ENCODE measurements at places on chromosomes 1 and 21.
A peak's percentile ranks its signal among the peaks of the same experiment; 100 is the strongest.

GRCh38 chr1:67726224-67726623 is 41.2 kb downstream of the GADD45A start:
- peak; percentile 72 for DNase-seq

DNA sequence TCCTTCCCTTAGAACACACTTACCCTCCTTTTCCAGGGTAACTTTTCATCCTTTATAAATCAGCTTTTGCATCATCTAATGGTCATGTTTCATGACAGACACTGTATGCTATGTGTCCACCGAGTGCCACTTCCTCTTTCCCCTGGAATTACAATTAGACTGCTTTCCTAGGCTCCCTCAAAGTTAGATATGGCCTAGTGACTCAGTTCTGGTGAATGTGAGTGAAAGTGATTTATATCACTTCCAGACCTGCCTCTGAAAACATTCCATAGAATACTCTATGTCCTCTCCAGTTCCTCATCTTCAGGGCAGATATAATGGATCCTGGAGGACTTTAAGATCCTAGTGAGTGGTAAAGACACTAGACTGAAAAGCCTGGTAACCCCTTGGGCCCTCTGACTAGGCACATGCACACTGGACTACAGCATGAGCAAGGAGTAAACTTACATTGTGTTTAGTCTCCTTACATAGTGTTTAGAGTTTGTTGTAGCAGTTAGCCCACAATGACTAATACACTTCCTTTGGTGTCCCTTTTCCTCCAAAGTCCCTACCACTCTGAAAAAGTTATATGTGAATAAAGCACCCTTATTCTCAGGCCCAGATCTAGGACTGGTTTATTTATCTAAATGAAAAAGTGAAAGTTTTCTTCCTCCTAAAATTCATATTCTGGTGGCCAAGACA is 59.3 kb downstream of the GPR88 start:
- DNase-seq, result peak; percentile 40

DNA sequence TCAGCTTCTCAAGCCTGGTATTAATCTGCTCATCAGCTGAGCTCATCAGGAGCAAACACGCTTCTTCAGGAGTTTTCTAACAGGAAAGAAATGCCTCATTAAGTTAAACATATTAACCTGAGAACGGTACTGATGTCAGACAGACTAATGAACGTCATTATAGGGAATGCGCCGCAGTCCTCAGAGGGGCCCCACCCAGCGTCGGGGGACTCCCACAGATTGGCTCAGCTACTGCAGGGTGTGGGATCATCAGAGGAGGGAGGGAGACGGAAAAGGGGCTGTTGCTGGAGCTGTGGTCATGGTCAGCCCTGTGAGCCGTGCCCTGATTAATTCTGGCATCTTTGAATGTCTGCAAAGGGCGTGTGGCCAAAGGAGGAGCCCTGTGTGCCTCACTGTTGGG is 348.5 kb downstream of the PTPRU start:
- no peak for DNase-seq

- no peak for DNase-seq
Measured at GRCh38 chr1:95953015-95953414, 719.0 kb downstream of the RWDD3 start.

DNA sequence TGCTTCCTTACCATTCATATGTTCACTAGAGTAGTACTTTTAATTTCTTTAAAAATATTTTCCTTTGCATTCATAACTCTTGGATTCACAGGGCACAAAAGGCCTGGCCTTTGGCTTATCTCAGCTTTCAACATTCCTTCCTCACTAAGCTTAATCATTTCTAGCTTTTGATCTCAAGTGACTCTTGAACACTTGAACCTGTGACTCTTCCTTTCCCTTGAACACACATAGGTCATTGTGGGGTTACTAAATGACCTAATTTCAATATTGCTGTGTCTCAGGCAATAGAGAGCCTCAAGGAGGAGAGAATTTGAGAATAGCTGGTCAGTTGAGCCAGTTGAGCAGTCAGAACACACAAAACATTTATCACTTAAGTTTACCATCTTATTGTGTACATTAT is 49.9 kb downstream of the COL11A1 start:
- no peak for DNase-seq

- no peak for DNase-seq
Measured at GRCh38 chr1:107457989-107458388, 317.1 kb downstream of the NTNG1 start.

DNA sequence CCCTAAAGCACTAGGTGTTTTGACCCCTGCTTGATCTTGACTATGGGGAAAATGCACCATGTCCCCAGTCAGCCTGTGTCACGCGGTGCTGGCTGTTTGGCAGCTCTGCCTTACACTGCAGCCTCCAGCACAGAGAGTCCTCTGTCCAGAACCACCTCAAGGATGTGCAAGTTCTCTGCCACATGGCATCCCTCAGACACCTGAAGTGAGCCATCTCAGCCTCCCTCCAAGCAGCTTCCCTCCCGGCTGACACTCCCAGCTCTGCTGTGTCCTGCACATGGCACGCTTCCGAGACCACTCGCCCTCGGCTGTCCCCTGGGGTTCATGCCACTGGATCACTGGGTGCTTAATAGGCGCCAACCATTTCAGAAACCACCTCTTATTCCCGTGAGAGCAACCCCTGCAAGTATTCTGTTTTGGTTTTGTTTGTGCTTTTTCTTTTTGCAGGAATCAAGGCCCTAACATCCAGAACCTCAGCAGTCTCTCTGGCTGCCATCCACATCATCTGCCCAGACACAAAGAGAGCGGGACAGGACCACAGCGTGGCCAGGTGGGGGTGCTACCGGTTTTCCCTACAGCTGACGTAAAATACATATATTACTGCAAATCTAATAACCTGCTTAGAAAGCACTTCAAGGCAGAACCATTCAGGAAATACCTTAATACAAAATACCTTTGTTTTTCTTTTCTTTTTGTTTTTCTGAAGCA is 45.7 kb downstream of the CAPZB start:
- no peak for DNase-seq

DNA sequence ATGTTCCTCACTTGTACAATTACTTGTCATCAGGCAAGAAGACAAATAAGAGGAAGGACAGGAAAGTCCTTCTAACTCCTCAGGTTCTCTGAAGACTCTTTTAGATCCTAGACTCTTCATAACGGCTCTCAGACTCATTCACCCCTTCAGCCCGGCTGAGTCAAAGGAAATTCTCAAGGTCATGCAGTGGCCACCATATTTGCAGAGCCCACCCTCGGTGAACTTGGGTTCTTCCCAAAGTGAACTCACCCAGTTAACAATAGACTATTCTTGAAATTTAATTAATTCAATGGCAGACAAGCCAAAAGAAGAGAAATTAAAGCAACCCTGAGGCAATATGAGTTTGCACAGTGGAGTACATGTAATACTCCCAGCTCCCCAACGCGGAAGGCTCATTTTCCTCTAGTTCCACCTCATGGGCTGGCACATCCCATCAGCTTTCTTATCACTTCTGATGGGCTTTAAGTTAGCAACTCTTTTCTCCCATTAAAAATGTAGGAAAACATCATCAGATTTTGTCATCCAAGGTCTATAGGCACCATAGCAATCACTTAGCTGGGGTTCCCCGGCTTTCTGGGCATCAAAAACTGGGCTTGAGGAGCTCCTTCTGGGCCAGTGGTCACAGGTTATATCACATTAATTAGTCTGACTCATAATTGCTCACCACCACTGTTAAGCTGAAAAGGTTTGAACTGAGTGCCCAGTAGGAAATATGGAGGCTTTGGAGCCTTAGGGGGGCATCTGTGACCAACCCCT is 27.8 kb upstream of the TIAM1 start:
- no peak for DNase-seq

- peak; percentile 67 for DNase-seq
Measured at GRCh38 chr1:160830321-160831153, 32.1 kb downstream of the CD244 start.

DNA sequence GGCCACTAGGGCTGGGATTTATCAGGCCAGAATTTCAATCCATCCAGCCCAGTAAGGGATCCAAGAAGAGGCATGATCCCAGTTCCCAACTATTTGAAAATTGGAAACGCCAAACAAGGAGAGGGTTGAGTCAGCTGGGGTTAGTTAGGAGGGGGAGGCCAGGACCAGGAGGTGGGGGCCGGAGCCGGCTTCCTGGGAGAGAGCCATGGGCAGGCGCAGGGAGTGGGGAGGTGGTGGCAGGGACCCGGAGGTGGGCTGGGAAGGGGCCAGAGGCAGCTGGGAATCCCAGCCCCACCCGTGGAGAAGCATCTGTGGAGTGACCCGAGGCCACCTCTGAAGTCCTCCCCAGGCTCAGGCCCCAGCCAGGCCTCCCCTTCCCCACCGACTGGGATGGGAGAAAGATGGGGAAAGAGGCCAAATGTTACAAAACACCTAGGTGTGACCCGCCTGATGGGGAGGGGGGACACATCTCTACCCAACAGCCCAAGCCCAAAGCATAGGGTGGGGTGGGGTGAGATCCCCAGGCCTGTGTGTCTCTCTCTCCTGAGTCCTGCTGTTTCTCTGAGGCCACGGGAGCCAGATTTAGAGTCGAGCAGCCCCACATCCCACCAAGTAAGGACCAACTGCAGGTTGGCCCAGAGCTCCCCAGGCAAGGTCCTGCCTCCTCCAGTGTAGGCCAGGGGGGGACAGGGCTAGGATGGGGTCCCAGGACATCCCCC is 10.1 kb downstream of the HSPG2 start:
- DNase-seq, result no peak

DNA sequence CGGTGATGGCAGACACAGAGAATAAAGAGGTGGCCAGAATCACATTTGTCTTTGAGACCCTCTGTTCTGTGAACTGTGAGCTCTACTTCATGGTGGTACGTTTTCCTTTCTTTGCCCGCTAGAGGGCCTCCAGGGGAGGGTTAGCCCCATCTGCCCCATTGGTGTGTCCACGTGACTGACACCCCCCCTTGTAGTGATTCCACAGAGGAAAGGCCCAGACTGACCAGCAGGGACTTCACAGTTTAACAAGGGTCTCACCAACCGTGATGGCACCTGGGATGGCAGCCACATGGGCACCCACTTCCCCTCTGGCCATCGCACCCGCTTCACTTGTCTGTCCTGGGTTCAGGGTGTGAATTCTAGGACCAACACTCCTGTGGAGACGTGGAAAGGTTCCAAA is 22.3 kb upstream of the SARS1 start:
- no peak for DNase-seq

- DNase-seq, result no peak
Measured at GRCh38 chr21:34266351-34266750, 97.5 kb upstream of the KCNE2 start.

GRCh38 chr1:227378871-227379554 is 60.7 kb upstream of the CDC42BPA start:
- no peak for DNase-seq

DNA sequence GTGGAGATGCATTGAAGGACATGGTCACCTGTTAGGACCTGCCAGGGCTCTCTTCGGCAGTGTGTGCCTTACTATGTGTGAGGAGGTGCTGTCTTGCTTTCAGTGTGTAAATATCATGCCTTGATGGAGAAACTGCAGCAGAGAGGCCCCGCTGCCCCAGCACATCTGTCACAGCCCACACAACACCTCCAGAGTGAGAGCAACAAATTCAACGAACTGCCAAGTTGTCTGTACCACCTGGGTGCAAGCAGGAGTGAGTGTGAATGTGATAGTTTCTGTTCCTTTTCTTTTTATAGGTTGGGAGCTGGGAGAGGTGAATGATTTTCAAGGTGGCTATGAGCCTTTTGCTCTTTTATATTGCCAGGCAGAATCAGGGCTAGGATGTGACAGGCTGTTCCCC is 114.6 kb upstream of the KIAA0040 start:
- no peak for DNase-seq

- DNase-seq, result peak; percentile 37
Measured at GRCh38 chr1:156435545-156436140, 64.9 kb downstream of the MEF2D start.

DNA sequence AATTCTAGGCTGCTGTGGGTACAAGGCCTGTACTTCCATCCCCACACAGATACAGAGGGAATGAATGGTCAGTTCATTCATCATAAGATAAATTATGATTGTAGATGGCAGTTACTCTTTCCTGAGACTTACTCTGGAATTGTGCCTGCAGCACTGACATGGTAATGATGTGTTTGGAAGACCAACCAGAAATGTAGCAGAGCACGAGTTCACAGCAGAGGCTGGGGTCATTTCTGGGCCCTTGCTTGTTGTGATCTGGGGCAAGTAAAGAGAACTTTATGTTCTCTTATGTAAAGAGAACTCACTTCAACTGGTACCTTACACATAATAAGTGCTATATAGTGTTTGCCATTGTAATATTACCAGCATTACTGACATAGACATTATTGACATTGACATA is 411.9 kb downstream of the NTNG1 start:
- DNase-seq, result no peak

- DNase-seq, result no peak
Measured at GRCh38 chr1:241411776-241412338, 54.9 kb upstream of the RGS7 start.

All from inflammatory macrophage treated with lipopolysaccharide for 1 hour (primary cell).